ENCODE measurements at places on chromosomes 13 and 19.

DNA sequence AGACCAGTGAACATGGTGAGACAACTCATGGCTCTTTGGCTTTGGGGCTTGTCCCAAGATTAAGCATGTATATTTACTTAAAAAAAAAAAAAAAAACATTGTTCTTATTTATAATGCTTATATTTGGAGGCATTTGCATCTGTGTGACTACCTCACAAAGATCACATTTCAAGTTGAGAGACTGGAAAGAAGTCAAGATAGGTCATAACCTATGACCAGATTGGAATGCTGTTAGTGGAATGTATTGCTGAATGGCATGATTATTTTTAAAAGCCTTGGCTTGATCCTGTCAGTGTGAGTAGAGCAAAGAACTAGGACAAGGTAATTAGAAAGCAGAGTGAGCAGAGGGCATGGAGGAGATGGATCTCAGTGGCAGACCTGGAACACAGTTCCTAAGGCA is 214.6 kb downstream of the OXGR1 start:
- no peak for DNase-seq

GRCh38 chr13:110950819-110951570 is 36.1 kb upstream of the ANKRD10 start:
- DNase-seq = no peak

- DNase-seq = no peak
Measured at GRCh38 chr19:37855098-37855497, 51.3 kb downstream of the WDR87 start.

GRCh38 chr19:55304279-55304978 is 20.6 kb downstream of the BRSK1 start:
- DNase-seq = no peak

DNA sequence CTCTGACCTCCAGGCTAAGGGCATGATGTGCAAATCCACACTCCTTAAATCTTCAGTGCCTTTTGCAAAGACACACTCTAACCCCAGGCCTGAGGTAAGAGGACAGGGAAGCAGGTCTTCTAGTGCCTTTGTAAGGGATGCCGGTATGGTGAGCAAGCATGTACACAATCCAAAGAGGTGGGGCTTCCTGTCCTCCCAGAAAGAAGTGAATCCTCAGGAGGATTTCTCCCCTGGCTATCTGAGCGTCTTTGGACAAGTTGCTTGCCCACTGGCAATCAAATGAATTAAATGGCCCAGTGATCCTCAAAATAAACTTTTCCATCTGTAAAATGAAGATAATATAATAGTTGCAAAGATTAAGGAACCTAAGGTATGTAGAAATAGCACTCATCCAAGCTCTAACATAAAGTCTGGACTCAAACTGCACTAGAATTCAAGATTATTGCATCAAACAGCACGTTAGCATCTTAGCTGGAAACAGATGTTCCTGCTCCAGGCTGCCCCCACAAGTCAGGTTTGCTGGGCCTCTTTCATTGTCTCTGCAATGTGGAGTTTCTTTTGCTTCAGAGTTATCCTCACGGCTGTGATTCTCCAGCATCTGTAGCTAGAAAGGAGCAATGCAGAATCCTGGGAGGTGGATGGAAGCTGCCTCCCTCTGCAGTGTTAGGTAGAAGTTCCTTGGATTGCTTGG is 249.6 kb downstream of the TSHZ3 start:
- DNase-seq = no peak

DNA sequence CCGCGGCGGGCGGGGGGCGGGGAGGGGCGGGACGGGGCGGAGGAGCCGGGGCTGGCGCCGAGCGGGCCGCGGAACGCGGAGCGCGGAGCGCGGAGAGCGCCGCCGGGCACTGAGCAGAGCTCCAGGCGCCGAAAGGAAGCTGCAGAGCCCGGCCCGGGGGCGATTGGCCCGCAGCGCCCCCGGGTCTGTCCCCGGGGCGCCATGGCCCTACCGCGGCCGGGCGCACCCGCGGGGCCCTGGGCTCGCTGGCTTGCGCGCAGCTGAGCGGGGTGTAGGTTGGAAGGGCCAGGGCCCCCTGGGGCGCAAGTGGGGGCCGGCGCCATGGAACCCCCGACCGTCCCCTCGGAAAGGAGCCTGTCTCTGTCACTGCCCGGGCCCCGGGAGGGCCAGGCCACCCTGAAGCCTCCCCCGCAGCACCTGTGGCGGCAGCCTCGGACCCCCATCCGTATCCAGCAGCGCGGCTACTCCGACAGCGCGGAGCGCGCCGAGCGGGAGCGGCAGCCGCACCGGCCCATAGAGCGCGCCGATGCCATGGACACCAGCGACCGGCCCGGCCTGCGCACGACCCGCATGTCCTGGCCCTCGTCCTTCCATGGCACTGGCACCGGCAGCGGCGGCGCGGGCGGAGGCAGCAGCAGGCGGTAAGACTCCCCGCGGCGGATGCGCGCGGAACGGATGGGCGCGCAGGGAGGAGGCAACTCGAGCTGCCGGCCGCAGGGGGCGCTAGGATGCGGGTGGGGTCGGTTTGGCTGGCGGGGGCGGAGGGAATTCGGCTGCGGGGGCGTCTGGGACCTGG is at the start of gene PDE4A:
TSS of gene PDE4A (plus strand) at position 95 of the 796 bp plus-strand sequence. CDS start at position 322, 227 bp downstream.
- DNase-seq = no peak

DNA sequence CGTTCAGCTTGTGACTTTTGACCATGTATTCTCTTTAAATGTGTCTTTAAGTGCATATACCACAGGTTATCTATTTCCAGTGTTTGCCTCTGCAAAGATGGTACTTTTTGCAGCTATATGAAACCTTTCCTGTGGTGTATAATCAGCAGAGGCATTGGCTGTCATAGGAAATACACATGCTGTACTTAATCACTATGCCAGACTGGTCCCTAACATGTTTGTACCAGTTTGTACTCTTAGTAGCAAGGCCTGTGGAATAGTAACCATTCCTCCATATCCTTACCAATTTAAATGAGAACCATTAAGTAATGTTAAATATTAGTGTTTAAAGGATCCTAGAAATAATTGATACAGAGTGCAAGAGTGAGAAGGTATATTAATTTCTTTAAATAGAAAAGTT is 69.8 kb downstream of the CDK8 start:
- DNase-seq = no peak

DNA sequence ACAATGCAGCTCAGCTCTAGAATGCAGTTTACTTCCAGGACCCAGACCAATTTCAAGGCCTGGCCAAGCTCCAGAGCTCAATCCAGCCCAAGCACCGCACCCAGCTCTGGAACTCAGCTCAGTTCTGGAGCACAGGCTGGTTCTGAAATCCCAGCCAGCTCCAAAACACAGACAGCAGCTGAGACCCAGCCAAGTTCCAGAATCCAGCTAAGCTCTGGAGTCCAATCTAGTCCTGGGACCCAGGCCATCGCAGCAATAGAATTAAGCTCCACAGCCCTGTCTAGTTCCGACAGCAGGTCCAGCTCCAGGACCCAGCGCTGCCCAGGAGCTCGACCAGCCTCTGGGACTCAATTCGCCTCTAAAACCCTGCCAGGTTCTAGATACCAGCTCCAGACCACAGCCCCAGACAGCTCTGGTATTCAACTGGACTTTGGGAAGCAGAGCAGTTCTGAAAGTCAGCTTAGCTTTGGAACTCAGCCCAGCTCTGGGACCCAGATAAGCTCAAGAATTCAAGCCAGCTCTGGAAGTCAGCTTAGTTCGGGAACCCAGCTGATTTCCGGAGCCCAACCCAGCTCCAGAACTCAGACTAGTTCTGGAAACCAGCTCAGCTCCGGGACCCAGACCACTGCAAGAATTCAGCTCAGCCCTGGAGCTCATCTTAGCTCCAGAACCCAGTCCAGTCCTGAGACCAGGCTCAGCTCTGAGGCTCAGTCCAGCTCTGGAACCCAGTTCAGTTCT is 6.8 kb downstream of the GIPC3 start:
- DNase-seq = no peak

DNA sequence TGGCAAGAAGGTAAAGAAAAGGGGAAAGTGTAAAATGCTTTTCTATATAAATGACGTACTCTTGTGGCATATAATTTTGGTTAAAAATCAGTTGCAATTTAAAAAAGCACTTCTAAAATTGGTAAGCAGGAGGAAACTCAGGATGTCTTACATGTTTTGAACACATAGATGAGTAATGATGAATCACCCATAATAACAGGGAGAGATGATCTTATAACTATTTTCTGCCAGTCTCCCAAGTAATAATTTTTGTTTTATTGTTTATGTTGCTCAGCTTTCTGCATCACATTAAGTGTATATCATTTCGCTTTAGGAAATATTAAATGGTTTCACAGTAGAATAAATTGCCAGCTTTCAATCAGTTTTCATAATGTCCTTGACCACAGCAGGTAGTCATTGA is 1430.7 kb upstream of the PCDH20 start:
- DNase-seq = peak; percentile 0

GRCh38 chr13:69296130-69296529 is 811.5 kb upstream of the ATXN8OS start:
- DNase-seq = no peak
